ENCODE measurements at places on chromosomes 12 and 14.

DNA sequence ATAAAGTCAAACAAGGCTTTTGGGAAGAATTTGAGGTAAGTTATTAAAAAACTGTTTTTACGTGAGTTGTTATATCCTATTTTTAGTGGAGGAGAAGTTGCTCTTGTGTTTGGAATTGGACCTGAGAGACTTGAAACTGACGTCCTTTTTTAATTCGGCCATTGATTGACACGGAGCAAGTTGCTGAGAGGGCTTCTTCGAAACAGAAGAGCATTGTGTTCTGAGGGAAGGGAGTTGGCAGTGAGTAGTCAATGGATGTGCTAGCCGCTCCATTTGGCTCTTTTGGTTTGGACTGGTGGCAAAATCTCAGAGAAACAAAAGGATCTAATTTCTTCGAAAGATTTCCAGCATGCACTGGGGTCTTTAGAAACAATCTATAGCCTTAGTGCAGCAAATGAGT, 37.3 kb downstream of the PTPN11 start:
- no peak for DNase-seq

- DNase-seq = no peak
These were observed 74.2 kb downstream of the FZD10 start for GRCh38 chr12:130236446-130236845.

DNA sequence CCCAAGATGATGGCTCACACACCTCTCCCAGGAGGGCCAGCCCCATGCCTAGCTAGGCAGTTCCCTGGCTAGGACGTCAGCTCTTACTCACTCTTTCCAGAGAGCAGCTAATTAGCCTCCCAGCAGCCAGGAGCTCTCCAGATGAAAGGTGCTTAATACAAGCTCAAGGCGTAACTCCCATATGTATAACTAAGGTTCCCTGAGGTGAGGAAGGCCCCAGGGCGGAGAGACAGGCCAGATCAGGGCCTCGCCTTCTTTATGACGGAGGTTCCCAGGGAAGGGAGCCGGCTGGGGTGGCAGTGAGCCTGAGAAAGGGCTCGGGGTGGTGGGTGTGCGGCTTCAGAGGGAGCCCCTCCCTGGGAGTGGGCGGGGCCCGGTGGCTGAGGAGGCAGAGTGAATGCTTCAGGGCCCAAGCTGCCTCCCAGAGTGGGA, 26.4 kb upstream of the ZFP36L1 start:
- no peak for DNase-seq

- DNase-seq = no peak
These were observed 67.7 kb downstream of the RBM19 start for GRCh38 chr12:113898466-113898865.

GRCh38 chr12:6097411-6097810, 27.1 kb downstream of the VWF start:
- DNase-seq = no peak

- no peak for DNase-seq
These were observed 71.2 kb downstream of the SLC2A13 start for GRCh38 chr12:40034712-40035111.

GRCh38 chr12:8823565-8824300, 1.3 kb downstream of the A2ML1 start:
- no peak for DNase-seq

- no peak for DNase-seq
These were observed 779.9 kb upstream of the TMEM132C start for GRCh38 chr12:127487031-127487430.

DNA sequence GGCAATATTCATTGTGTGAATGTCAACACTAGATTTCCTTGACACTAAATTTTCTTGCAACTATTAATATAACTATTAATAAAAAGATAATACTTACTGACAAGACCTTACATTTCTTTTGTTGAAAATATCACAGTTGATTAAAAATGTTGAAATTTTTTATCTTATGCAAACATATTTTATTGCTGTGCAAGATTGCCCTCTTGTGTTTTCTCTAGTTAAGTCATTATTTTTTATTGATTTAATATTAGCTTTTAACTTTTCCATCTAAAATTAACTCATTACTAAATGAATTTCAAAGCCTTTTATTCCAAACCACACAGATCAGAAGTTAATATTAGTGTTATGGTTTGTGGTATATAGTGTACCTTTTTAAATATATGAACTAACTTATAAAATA, 11.7 kb upstream of the NAA30 start:
- DNase-seq = no peak

DNA sequence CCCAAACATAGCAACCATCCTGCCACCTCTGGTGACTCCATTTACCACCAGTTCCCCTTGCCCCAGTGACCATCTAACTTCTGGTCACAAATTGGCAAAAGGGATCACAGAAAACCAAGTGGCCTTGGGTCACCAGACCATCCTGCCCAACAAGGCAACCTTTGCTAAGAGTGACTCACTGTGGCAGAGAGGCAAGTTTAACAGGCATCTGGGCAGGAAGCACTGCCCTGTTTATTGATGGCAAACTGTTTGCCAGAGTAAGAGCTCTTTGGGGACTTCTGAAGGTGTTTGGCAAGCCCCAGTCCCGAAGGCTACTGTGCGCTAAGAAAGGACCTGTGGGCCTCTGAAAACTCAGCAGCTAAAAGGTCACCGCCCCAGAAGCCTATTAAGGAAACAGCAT, 28.2 kb upstream of the TMEM233 start:
- no peak for DNase-seq

GRCh38 chr12:57159311-57159710, 11.9 kb upstream of the LRP1-AS start:
- no peak for DNase-seq

GRCh38 chr14:75711796-75712211, 50.8 kb downstream of the TTLL5 start:
- peak; percentile 52 for DNase-seq

- DNase-seq = no peak
These were observed 47.8 kb downstream of the SAV1 start for GRCh38 chr14:50620341-50620740.

DNA sequence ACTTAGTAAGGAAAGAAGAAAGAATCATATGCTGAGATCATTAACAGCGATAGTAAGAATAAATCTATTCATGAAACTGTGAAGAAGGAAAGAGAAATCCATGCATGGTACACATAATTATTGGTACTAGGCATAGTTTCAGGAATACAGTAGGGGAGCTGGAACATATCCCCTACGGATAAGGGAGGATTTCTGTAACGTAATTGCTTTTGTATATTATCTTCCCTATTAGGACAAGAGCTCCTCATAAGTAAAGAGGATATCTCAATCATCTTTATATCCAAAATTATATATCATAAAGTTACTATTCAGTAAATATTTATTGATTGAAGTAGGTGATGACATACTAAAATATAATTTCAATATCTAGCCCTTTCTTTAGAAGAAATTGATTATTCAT, 22.9 kb downstream of the SYT1 start:
- no peak for DNase-seq

DNA sequence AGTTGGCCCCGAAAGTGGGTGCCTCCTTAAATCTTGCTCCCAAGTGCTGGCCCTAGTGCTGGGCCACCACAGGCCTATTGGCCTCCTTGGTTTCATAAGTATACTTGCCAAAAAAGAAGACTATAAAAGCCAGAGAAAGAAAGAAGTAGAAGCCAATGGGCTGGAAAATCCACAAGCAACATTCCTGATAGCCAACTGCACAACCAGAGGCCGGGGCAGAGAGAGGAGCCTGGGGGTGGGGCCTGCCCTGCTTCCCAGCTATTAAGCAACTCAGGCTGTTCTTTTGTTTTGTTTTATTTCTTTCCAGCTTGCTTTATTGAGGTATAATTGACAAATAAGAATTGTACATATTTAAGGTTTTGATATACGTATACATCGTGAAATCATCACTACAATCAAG, 177.2 kb upstream of the NTF3 start:
- DNase-seq = no peak

- DNase-seq = no peak
These were observed 35.0 kb upstream of the GALNT9 start for GRCh38 chr12:132364348-132364902.

- no peak for DNase-seq
These were observed 202.3 kb downstream of the GXYLT1 start for GRCh38 chr12:41942354-41942753.

- no peak for DNase-seq
These were observed 464.8 kb downstream of the BTG1 start for GRCh38 chr12:91680864-91681263.

DNA sequence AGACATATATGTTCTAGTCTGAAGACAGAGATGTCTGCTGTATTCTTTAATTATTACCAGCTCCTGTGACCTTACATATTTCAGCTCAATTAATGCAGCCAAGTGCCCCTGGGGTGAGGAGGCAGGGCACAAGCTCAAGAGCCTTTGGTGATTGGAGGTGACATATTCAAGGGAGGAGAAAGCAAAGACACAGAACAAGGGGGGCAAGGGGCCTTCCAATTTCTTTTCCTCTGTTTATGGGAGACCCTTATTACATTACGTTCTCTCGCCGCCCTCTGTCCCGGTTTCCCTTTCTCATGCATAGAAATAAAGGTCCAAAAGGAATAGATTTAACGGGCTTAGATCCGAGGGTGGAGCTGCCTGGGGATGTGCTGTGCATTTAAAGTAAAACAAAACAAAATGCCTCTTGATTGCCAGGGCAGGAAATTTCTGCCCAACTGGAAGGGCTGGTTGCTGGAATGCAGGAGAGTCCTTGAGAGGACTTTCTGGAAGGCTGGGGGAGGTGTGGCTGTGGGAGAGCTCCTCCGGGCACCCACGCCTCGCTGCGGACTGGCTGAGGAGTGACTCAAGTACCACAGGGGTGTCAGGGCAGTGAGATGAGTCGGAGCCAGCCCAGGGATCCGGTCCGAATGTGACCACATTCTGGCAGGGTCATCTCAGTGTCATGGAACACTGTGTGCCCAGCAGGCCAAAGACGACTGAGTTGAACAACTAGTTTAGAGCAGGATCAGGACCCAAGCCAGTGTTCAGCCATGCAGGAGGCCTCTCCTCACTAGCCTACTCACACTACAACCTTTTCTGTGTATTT, 32.1 kb upstream of the GSG1 start:
- no peak for DNase-seq

DNA sequence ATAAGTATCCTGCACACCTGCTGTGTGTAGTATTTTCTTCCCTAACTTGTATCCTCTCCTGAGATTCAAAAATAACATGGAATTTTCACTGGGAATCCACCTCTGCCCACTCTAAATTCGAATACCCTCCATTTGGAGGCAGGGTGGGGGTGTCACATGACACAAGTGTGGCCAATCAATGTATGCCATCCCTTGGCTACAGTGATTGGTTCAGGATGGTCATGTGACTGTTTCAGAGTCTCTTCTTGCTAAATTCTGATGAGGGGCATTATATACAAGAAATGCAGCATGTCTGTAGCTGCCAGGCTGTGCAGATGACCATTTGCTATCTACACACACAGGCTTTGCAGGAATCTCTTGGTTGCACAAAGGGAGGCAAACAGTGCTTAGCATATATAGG, 86.8 kb upstream of the TMEM132C start:
- DNase-seq = no peak

GRCh38 chr14:95817271-95817670, 59.4 kb upstream of the TUNAR start:
- no peak for DNase-seq

- no peak for DNase-seq
These were observed 13.8 kb upstream of the ZFP36L1 start for GRCh38 chr14:68806526-68807147.

- no peak for DNase-seq
These were observed 51.3 kb downstream of the ZNF664 start for GRCh38 chr12:124024263-124024678.

GRCh38 chr12:117101953-117102799, 3.0 kb upstream of the TESC start:
- DNase-seq = no peak

- DNase-seq = no peak
These were observed 223.6 kb downstream of the TMEM117 start for GRCh38 chr12:44059476-44059875.

GRCh38 chr14:103228076-103228806, 105.0 kb downstream of the TNFAIP2 start:
- DNase-seq = no peak

DNA sequence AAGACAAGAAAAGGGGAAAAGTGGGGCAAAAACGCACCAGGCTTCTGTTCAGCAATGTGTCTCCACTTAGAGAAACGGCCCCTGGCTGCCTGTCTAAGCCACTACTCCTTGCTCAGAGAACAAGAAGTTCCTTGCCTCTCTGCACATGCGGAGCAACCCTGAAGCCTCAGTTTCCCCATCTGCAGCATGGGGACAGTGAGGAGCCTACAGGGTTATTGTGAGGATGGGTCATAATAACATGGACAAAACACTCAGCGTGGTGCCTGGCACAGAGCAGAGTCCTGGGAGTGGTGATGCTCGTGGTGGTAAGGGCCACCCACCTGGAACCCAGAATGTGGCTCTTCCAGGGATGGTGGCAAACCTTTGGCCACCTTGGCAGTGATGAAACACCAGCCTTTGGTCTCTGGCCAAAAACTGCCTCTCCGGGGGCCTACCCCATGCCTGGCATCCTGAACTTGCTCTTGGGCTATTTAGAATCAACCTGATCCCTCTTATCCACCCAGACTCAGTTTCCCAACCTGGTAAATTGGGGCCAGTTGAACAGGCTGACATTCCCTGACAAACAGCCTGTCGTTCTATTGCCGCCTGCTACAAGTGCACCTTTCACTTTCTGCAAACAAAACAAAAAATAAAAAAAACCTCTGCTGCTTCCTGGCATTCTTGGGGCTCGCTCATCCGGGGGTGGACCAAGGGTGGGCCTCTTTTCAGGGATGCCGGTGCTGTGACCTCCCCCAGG, 56.5 kb upstream of the DLK1 start:
- no peak for DNase-seq

- DNase-seq = no peak
These were observed 869 bp upstream of the RIMBP2 start for GRCh38 chr12:130716969-130717366.

DNA sequence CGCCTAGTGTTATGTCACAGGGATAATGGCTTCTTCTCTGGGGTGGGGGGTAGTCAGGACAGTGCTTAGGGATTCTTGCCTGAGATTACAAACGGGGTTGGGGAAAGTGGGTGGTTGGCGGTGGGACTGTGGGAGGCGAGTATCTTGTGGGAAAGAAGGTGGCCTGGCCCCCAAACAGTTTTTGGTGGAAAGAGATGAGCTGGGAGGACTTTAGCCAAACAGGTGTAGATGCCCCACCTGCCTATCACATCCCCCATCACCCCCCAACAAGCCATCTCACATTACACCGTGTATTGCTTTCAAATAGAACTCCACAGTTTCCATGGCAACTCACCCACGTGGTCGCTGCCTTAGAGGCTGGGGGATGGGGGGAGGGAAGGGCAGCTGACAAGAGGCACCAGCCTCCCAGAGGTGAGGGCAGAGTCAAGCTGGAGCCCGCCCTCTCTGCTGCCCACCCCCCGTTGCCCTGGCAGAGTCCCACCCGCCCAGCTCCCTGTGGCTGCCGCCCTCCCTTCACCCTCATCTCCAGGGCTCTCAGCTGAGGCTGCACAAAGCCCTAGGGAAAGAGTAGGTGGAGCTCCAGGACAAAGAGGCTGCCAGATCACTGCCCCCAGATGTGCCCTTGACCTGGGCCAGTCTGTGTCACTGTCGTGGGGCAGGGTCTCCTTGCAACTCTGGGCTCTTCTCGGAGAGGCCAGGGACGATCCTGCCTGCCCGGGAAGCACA, 98.3 kb downstream of the LRRC74A start:
- DNase-seq = no peak
